ENCODE measurements at places on chromosomes 13 and 19. TPM values are rescaled to one million over a fixed set of nuclear protein-coding genes. Genes with fewer than 3 reads are reported as not detected.

Gene STK11
- 58.4 TPM for total RNA-seq

Gene SCGB2B2
- total RNA-seq, result 0.20 TPM

Gene KLK15
- total RNA-seq, result not detected

Gene TNNT1
- 2.9 TPM for total RNA-seq

Gene LHB
- not detected for total RNA-seq

Gene C19orf81
- not detected for total RNA-seq

Gene BRSK1
- total RNA-seq, result 0.59 TPM

Gene ZNF772
- 10.4 TPM for total RNA-seq

Gene ZNF836
- 3.3 TPM for total RNA-seq

Gene RNF17
- total RNA-seq, result not detected

Gene CYP2F1
- not detected for total RNA-seq

Gene ZSCAN18
- total RNA-seq, result 10.2 TPM

Gene ZNF547
- 1.8 TPM for total RNA-seq

Gene REEP6
- total RNA-seq, result 2.6 TPM

Gene SIGLEC11
- total RNA-seq, result not detected

Gene ZIC2
- total RNA-seq, result not detected

Gene LENG8
- 57.1 TPM for total RNA-seq

Gene C19orf33
- total RNA-seq, result not detected

Gene TNNI3
- total RNA-seq, result not detected

Gene OR7A5
- not detected for total RNA-seq

Gene SLITRK6
- total RNA-seq, result under 0.01 TPM

Gene GGN
- total RNA-seq, result 0.78 TPM

Gene CYP4F22
- total RNA-seq, result not detected

Gene LRP3
- total RNA-seq, result 31.1 TPM

Gene BSG
- total RNA-seq, result 287 TPM

Gene ANGPTL4
- 21.7 TPM for total RNA-seq

Gene KLK3
- not detected for total RNA-seq

Gene SPHK2
- 11.5 TPM for total RNA-seq

Gene PCSK4
- 1.8 TPM for total RNA-seq

Gene CLIP3
- 6.2 TPM for total RNA-seq

Gene PODNL1
- total RNA-seq, result 0.73 TPM

Gene IGFL1
- total RNA-seq, result not detected

Gene SYCN
- not detected for total RNA-seq

Gene RPS19
- 442 TPM for total RNA-seq

Gene HRC
- not detected for total RNA-seq

Gene DNAJB1
- 66.5 TPM for total RNA-seq

Gene TEKTIP1
- not detected for total RNA-seq

Gene CERS1
- 1.6 TPM for total RNA-seq

Gene NCR1
- not detected for total RNA-seq

Gene KLK14
- total RNA-seq, result not detected

Gene ZNF667
- 0.98 TPM for total RNA-seq

Gene ZNF304
- total RNA-seq, result 6.5 TPM

Gene ADGRE1
- total RNA-seq, result not detected

Gene PSG3
- not detected for total RNA-seq

Gene BIVM
- total RNA-seq, result 34.4 TPM

Gene RFPL4AL1
- not detected for total RNA-seq

Gene ATP8B3
- total RNA-seq, result 2.0 TPM

Gene PCP2
- not detected for total RNA-seq

Gene PSG6
- total RNA-seq, result not detected

Gene MCEMP1
- total RNA-seq, result not detected

Gene KIR2DL3
- total RNA-seq, result not detected

Gene FXYD1
- total RNA-seq, result not detected

Gene ZNF284
- 2.2 TPM for total RNA-seq

Gene MIPEP
- 18.0 TPM for total RNA-seq

Gene NUDT19
- total RNA-seq, result 8.8 TPM
